ENCODE measurements at places on chromosomes 7 and 10. TPM values are rescaled to one million over a fixed set of nuclear protein-coding genes. Genes with fewer than 3 reads are reported as not detected.

Gene OLAH
- total RNA-seq: not detected

Gene HGF
- 0.39 TPM for total RNA-seq

Gene ACTR3C
- 13.7 TPM for total RNA-seq

Gene BHLHA15
- 0.98 TPM for total RNA-seq

Gene FFAR4
- total RNA-seq: not detected

Gene TLL2
- not detected for total RNA-seq

Gene PAX2
- total RNA-seq: not detected

Gene PWWP2B
- total RNA-seq: 58.9 TPM

Gene NEBL
- total RNA-seq: 47.7 TPM

Gene RTKN2
- 0.22 TPM for total RNA-seq

Gene C10orf62
- 0.33 TPM for total RNA-seq

Gene NME8
- not detected for total RNA-seq

Gene KLF14
- not detected for total RNA-seq

Gene FAM180A
- 0.79 TPM for total RNA-seq

Gene OR2A5
- not detected for total RNA-seq

Gene NAT16
- not detected for total RNA-seq

Gene MMP21
- total RNA-seq: not detected

Gene REEP3
- total RNA-seq: 19.2 TPM
